ENCODE measurements at places on chromosomes 4 and X.
A peak's percentile ranks its signal among the peaks of the same experiment; 100 is the strongest.

DNA sequence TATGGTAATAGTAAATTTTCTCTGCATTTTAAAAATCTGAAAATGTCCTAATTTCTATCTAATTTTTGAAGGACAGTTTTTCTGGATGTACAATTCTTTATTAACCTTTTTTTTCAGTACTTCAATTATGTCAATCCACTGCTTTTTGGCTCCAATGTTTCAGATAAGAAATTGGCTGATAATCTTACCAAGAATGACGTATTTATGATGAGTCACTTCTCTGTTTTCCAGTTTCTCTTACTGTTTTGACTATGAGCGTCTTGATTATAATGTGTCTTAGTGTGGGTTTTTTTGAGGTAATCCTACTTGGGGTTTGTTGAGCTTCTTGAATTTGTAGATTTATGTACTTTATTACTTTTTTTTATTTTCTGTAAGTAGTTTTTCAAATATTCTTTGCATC lies 47.2 kb downstream of the UGT2B11 start:
- no peak for DNase-seq

DNA sequence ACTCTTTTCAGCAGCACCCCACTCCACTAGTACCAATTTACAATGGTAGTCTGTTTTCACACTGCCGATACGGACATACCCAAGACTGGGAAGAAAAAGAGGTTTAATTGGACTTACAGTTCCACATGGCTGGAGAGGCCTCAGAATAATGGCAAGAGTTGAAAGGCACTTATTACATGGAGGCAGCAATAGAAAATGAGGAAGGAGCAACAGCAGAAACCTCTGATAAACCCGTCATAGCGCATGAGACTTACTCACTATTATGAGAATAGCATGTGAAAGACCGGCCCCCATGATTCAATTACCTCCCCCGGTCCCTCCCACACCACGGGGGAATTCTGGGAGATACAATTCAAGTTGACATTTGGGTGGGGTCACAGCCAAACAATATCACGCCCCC lies 34.1 kb upstream of the MAGEA4 start:
- DNase-seq: no peak

GRCh38 chr4:118872181-118872580 lies 16.5 kb upstream of the SYNPO2 start:
- DNase-seq: no peak

GRCh38 chr4:141656031-141656430 lies 19.6 kb downstream of the IL15 start:
- no peak for DNase-seq

GRCh38 chr4:66443008-66443407 lies 772.7 kb upstream of the EPHA5 start:
- DNase-seq: no peak

GRCh38 chr4:143358923-143359643 lies 22.4 kb downstream of the GAB1 start:
- DNase-seq: peak; percentile 35

DNA sequence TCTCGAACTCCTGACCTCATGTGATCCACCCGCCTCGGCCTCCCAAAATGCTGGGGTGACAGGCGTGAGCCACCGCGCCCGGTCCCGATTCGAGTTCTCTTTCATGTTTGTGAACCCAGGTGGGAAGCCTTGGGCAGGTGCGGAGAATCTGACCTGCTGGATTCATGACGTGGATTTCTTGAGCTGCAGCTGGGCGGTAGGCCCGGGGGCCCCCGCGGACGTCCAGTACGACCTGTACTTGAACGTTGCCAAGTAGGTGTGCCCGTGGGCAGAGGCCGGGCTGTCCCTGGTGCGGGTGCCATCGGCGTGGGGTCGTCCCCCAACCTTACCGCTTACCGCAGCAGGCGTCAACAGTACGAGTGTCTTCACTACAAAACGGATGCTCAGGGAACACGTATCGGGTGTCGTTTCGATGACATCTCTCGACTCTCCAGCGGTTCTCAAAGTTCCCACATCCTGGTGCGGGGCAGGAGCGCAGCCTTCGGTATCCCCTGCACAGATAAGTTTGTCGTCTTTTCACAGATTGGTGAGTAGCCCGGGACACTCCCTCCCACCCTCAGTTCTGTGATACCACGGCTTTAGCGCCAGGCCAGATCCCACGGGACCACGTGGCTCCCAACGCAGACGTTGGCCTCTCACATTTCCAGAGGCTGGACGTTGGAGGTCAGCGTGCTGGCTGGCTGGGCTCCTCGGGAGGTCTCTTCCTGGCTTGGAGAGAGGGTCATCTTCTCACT lies 15.6 kb downstream of the IL3RA start:
- DNase-seq: no peak

Data from fibroblast of skin of scalp (primary cell).